ENCODE measurements at places on chromosomes 2 and 18.
A peak's percentile ranks its signal among the peaks of the same experiment; 100 is the strongest.

- peak; percentile 15 for DNase-seq
These were observed 11.1 kb downstream of the AMMECR1L start for GRCh38 chr2:127874378-127875269.

DNA sequence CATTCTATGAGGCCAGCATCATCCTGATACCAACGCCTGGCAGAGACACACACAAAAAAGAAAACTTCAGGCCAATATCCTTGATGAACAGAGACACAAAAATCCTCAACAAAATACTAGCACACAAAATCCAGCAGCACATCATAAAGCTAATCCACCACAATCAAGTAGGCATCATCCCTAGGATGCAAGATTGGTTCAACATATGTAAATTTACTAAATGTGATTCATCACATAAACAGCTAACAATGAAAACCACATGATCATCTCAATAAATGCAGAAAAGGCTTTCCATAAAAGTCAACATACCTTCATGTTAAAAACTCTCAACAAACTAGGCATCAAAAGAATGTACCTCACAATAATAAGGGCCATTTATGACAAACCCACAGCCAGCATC lies 65.3 kb downstream of the WDPCP start:
- DNase-seq, result no peak

DNA sequence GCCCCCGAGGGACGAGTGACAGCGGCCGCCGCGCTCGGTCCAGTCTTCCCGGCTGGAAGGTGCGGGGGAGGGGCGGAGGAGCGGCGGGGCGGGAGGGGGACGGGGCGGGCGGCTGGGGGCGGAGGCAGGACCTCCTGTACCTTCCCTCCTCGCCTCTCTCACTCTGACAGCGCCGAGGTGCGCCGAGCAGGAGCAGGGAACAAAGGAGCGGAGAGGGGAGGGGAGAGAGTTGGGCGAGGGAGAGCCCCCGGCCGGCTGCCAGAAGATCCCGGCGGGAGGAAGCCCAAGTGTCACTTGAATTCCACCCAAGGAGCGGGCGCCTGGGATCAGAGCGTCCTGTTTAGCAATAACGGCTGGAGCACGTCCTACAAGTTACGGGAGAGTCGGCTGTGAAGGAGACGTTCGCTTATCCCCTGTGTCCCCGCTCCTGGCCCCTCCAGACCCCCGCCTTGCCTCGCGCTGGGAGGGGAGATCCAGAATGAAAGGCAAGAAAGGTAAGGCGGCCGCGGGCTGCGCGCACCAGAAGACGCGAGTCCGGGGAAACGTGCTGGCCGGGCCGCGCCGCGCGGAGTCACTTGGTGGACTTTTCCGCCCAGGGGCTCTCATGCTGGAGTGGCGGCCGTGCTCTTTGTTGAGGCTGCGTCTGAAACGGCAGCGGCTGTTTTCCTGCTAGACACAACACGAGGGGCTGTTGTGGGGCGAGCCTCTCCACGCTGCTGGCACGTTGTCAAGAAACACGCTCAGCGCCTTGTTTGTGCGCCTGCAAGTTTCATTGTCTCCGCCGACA lies at the start of gene TGIF1:
TGIF1 (plus strand) TSS at position 161 of the 787 bp plus-strand sequence; CDS start at position 479, 318 bp downstream.
- peak; percentile 88 for DNase-seq

DNA sequence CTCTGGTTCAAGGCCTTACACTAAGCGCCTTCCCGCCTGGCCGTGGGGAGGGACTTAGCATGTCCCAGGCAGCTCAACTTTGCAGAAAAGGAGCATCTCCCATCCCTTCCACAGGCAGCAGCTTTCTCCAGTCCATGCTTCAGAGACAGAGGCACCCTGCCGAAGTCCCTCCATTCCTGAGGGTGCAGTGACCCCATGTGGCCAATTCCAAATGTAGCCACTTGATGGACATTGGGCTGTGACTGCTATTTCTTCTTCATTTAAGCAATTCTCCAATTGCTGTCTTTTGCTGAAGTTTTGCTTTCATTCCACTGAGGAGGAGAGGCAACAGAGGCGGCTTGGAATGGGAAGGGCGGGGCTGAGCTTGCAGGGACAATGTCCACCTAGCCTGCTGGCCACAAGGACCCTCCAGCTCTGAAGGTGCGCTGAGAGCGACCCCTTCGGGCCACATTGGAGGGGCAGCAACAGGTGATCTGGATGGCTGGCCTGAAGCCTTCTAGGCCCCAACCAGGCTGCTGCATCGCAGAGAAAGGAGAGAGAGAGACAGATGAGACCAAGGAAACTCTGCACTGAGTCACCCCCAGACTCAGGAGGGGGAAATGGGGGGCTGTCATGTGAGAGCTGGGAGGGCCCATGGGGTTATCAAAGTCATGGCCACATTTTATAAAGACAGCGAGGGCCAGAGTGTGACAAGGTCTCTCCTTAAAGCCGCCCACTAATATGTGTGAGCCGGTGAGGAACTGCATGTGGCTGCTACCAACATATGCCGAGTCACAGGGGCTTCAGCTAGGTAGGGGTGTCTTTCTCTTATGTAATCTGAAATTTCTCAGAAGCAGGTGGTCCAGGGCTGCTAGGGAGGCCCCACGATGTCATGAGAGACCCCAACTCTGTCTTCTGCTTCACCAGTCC lies 61.3 kb downstream of the LONRF2 start:
- DNase-seq, result peak; percentile 73

GRCh38 chr2:174376967-174377366 lies 18.6 kb upstream of the SCRN3 start:
- DNase-seq, result peak; percentile 19

DNA sequence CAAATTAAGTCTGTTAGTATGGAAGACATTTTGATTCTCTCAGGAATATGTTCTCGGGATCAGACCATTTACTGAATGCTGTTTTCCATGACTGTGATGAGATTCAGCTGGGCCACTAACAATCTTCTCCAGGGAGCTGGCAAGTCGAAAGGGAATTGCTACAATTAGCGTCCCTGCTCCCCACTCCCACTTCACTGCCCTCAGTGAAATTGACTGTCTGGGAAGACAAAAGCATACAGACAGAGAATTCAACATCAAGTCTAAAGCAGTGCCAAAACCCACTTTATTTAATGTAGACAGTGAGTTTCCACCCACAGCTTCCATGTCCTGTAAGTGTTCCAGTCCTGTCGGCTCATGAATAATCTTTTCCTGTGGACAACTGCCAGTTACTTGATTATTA lies 34.0 kb upstream of the COL3A1 start:
- DNase-seq, result no peak

GRCh38 chr18:34965108-34965507 lies 76.1 kb upstream of the MAPRE2 start:
- DNase-seq, result no peak

- no peak for DNase-seq
These were observed at the start of gene SP140 for GRCh38 chr2:230225486-230225885. Gene SP140, plus strand, starts transcription at chr2:230225736. Its CDS starts 109 bp downstream, at chr2:230225845.

GRCh38 chr2:129673847-129674711 lies 305.4 kb upstream of the RAB6C start:
- no peak for DNase-seq

- peak; percentile 9 for DNase-seq
These were observed 2.5 kb downstream of the KLF7 start for GRCh38 chr2:207163053-207163755.

- peak; percentile 57 for DNase-seq
These were observed 17.5 kb upstream of the TMEM163 start for GRCh38 chr2:134736167-134736880.

DNA sequence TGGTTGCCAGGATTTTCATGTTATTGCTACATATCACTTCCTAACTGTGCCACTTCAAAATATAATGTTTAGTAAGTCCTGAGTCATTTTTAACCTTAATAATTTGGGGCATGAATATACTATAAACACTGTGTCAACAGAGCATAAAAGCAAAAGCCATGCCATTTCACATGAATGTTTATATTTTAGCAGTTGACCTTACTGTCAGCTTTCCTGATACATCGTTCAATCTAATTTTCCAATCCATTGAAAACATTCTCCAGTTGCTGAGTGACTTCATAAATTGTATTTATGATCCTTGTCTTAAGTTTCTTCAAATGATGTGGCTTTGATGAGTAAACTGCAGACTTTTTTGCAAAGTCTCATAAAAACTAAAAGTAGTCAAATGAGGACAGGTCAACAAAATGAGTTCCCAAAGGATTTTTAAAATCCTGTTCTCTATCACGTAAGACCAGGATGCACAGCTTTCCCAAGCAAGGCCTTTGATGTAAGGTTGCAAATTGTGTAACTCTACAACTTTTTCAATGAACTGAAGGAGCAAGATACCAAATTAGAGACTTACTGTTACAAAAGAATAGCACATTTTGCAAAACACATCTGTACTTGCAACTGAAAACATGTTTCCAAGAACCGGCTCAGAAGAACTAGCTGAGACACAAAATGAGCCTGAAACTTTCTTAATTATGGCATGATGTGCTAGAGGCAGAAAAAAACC lies 117.7 kb downstream of the SATB2 start:
- DNase-seq, result no peak

- no peak for DNase-seq
These were observed 40.2 kb upstream of the GPR17 start for GRCh38 chr2:127605691-127606263.

DNA sequence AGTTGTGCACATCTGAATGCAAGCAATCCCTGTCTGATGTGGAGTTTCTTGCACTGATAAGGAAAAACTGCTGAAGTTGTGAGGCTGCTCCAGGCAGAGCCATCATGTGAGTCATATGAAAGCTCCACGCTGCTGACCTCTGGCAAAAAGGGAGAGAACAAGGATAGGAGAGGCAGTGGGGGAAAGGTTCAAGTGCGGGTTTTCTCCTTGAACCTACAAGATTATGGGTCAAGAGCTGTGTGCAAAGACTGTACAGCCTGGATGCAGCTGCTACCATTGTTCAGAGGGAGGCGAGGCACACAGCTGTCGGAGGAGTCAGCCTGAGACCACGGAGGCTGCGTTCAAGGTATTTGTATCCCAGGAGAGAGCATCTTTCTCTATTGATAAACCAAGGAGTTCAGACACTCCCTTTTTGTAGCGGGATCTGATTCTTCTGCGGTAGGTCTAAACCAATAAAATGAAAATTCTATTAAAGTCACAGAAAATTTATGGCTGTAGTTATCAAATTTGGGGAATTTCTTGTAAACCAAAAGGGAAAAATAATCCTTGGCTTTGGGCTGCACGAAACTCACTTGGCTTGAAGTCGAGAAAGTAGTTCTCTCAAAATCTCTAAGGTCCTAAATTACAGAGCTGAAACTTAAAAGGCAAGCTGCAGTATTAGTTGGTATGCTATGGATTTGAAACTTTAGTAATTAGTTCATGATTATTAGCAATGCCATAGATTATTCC lies at the start of gene CDK15:
CDK15 (plus strand) TSS at position 96 of the 729 bp plus-strand sequence; CDS start at position 224, 128 bp downstream.
- peak; percentile 22 for DNase-seq

Data from OCI-M1 (cell line).